GM04503 (cell line): ENCODE measurements at places on chromosomes 1 and 21.

DNA sequence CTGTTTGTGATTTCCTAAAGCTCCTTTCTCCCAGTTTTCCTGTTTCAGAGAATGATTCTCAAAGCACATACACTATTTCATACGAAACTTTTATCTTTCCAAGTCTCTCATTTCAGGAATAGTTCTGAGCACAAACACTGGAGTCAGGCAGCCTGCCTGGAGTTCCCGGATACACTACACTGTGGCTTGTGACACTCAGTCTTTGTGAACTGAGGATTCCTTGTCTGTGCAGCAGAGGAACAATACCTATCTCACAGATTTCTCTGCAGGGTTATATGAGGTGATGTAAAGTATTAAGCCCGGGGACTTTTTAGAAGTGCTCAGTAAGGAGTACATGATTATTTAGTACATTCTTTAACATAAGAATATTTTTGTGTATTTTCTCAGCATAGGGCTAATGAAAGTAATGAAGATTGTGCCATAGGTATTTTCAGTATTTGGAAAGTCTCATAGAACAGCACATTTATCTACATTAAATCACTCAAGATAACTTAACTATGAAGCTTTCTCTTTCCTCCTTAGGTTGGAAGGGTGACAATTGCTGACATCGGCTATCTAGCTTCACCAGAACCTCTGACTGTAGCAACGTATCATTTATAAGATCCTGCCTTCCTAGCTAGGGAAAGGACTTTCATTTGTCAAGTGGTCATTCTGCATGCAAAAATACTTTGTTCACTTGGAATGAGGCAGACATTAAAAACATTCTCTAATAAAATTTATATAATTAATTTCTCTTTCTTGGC lies 12.9 kb downstream of the GBP2 start:
- no peak for DNase-seq

DNA sequence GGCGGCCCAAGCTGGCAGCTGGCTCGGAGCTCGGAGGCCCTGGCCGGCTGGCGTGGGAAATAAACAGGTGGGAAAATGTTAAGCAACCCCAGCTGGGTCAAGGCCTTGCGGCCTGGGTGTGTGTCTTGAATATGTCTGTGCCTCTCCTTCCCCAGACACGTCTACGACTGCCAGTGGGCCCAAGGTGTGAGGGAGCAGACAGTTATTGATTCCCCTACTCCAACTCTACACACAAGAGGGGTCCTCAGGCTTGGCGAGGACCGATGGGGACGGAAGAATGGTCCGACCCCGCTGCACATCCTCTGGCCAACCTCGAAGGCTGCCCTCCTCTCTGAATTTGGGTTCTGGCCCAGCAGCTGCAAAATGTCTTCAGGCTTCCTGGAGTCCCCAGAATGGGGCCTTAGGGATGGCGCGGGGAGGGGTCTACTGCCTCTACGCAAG lies 2.2 kb downstream of the IL22RA1 start:
- DNase-seq, result no peak

DNA sequence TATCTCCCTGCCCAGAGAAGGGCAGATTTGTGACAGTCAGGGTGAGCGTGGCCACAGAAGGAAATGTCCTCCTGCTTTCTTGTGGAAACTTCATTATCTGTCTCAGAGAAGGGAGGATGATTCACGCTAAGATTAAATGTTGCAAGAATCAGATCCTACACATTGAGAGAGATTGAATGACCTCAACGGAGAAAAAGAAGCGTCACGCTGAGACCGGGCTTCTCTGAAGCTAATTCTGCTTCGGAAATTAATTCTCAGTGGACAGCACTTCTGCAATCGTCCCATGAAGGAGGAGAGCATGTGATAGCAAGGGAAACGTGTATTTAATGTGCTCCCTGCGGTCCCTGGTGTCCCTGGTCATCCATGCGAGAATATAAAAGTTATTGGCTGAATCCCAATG lies 19.8 kb upstream of the C1orf21 start:
- no peak for DNase-seq

DNA sequence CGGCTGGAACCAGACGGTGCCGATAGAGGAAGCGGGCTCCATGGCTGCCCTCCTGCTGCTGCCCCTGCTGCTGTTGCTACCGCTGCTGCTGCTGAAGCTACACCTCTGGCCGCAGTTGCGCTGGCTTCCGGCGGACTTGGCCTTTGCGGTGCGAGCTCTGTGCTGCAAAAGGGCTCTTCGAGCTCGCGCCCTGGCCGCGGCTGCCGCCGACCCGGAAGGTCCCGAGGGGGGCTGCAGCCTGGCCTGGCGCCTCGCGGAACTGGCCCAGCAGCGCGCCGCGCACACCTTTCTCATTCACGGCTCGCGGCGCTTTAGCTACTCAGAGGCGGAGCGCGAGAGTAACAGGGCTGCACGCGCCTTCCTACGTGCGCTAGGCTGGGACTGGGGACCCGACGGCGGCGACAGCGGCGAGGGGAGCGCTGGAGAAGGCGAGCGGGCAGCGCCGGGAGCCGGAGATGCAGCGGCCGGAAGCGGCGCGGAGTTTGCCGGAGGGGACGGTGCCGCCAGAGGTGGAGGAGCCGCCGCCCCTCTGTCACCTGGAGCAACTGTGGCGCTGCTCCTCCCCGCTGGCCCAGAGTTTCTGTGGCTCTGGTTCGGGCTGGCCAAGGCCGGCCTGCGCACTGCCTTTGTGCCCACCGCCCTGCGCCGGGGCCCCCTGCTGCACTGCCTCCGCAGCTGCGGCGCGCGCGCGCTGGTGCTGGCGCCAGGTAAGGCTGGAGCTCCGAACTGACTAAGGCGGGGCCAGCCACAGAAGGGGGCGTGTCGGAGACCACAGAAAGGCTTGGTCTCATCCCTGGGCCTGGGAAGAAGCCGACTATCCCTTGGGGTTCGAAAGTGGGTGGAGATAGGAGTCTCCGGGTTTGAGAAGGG lies 486 bp downstream of the SLC27A3 start:
- DNase-seq, result no peak

- no peak for DNase-seq
Measured at GRCh38 chr1:109529881-109530456, 9.7 kb upstream of the GPR61 start.

DNA sequence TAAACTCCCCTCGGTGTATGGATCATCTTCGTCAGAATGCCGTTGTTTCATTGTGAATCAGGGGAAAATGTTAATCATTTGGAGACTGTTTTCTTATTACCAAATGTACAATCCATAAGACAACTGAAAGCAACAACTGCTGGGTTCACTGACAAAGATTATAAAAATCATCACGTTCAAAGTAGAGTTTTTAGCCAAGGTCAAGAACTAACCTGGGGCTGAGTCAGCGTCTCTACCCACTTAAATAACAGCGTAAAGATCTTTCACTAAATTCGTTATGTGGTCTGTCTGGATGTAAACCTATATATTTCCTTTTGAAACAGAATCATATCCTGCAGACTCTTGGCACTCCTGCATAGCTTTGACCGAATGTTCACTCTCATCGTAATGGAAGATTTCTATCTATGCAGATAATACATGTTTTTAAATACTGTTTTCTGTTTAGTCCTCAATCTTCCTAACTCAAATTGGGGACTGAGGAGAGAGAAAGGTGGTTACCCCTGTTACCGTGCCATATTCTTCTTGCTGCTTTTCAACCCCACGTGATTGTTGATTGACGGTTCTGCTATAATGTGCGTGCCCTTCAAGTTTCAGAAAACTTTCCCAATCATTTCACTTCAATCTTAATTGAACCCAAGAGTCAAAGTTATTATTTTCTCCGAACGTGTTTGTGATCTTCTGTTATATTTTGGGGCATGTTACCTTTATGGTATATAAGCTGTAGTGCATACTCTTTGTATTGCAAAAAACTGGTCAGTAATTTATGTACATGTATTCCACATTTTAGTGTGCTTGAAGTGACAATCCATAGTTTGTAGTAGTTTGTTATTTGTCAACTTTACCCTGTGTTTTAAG lies 15.6 kb upstream of the NCMAP start:
- no peak for DNase-seq

- no peak for DNase-seq
Measured at GRCh38 chr1:210776712-210777111, 357.2 kb downstream of the KCNH1 start.

GRCh38 chr1:212946872-212947271 lies 3.5 kb upstream of the VASH2 start:
- no peak for DNase-seq

- peak; percentile 22 for DNase-seq
Measured at GRCh38 chr1:46369542-46370213, 24.4 kb upstream of the FAAH start.

DNA sequence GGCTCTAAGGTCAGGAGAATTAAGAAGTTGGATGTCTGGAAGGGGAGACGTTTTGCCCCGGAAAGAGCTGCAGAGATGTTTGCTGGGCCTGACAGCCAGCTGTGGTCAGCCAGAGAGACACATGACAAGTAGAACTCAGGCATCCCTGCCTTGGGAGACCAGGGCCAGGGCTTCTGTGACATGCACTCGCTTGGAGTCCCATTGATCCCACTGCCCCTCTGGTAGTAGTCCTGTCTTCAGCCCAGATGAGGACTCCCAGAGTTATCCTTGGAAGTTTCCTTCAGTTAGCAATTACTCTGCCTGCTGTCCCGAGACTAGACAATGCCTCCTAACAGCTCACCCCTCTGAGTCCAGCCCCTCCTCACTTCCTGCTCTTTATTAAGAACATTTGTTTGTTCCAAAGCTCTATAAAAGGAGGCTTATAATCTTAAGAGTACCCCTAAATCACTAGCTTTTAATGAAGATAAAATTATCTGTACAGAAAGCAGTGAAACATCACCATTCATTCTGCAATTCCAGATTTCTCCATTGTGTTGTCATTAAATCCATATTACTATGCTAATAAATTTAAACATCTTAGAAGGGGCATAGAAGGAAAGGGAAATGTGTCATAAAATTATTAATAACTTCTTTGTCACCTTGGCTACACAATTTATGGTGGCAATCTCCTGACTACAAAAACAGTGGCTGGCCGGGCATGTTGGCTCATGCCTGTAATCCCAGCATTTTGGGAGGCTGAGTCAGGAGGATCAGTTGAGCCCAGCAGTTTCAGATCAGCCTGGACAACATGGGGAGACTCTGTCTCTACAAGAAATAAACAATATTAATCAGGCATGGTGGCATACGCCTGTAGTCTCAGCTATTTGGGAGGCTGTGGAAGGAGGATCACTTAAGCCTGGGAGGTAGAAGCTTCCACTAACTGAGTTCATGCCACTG lies 94.2 kb downstream of the KCNK1 start:
- no peak for DNase-seq

GRCh38 chr1:3707298-3707938 lies 44.8 kb upstream of the CCDC27 start:
- no peak for DNase-seq

DNA sequence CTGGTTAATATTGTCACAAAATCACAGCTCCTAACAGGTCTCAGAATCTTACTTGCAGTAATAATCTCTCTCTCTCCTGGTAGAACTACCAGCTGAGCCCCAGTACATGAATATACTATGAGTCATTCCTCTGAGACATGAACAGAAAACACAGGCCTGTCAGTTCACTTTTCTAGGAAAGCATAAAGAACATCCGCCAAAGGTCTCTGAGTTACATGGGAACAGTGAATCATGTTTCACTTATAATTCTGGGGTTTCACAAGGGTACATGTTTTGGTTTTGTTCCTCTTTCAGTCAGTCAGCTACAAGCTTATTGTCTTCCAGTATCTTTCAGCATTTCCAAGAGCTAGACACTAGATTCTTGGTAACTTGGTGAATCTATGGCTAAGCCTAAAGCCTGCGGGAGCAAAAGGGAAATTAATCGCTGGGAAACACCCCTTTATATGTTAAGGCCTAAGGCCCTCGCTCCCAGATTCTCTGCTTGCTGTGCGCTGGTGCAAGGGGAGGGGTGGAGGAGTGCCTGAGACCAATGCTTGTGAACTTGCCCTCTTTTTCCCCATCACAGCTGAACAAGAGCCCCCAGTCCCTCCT lies 31.7 kb downstream of the IFNGR2 start:
- peak; percentile 75 for DNase-seq

DNA sequence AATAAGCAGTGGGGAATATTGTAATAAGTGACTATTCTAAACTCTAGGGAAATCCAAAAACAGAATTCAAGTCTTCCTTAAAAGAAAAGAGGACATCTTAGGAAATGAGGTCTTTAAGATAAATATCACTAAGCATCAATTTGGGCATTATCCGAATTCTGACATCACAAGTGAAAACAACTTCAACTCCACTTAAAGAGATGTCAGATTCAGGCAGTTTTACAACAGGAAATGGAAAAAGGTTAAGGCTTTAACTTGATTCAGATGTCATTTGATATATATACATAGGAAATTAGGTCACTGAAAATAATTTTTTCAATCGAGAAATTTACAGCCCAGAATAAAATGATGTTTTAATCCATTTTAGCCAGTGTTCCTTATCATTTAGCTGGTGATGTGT lies 435.4 kb downstream of the SETD4 start:
- no peak for DNase-seq

GRCh38 chr1:57353654-57354053 lies 70.2 kb downstream of the DAB1 start:
- DNase-seq, result peak; percentile 20

GRCh38 chr1:173255214-173255813 lies 48.2 kb upstream of the TNFSF4 start:
- DNase-seq, result no peak
